ENCODE measurements at places on chromosomes 11 and 22.

GRCh38 chr22:37556710-37557109 lies 3.6 kb upstream of the CDC42EP1 start:
- no peak for DNase-seq

- DNase-seq, result peak; percentile 63
These were observed 4.5 kb upstream of the NOL12 start for GRCh38 chr22:37681556-37682049.

DNA sequence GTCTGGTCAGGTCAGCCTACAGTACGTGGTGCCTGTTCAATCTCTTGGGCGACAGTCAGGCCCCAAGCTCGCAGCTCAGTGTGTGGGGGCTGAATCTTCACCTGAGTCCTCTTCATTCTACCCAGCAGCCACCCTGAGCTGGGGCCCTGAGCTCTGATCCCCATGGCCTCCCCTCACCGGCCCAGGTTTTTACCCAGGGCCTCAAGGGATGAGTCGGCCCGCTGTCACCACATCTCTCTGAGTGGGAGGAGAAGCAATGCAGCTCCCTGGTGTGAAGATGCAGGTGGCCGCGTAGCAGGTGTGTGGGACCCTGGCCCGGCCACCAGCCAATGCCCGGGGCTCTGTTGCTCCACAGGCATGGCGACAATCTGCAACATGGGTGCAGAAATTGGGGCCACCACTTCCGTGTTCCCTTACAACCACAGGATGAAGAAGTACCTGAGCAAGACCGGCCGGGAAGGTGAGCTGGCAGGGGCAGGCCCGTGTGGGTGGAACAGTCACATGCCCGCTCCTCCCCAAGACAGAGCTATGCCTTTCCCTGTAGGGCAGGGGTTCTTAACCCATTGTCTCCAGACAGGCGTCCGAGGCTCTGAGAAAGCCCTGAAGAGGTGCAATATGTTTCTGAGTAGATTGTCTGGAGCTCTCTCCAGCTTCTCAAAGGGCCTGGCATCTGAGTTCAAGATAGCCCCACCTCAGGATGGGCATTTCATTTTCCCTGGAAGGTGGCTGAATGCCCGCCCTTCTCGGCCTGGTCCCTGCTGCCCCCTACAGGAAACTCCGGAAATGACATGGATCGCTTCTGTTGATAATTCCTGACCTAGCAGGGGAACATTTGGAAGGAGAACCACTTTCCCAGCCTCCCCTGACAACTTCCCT lies 26.9 kb downstream of the POLR3H start:
- DNase-seq, result peak; percentile 28

DNA sequence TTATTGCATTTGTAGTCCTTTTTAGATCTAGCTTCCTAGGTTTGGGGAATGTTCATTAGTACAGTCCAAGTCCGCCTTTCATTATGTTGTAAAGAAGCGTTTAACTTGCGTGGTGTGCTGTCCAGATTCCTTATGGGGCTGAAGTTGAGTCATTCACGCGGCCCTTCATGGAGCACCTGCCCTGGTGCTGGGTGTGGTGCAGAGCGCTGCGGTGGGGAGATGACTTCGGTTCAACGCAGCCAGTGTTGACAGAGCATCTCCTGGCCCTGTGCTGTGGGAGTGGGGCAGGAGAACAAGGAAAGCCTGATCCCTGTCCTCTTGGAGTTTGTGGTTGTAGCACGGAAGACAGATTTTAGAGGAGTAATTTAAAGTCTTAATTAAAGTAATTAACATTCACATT lies 152.0 kb downstream of the TBC1D22A start:
- DNase-seq, result no peak

- peak; percentile 49 for DNase-seq
These were observed 36.1 kb downstream of the ME3 start for GRCh38 chr11:86636275-86636674.

DNA sequence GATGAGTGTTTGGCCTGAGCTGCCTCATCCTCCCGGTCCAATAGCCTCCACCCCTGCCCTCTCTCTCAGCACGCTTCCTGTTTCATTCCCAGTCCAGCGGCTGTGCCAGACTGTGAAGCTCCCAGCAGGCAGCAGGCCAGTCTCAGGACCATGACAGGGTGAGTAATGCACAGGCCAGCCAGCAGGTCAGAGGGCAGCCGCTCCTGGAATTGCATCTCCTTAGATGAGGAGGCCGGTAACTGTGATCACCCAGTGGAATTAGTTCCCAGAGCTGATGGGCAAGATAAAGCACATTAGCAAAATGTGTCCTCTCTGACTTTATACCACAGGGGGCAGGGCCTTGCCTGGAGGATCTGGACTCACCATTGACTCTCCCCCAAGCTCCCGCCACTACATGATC lies 251.2 kb downstream of the ETS1 start:
- peak; percentile 87 for DNase-seq

- DNase-seq, result no peak
These were observed 51.4 kb upstream of the EIF3D start for GRCh38 chr22:36580371-36580770.

DNA sequence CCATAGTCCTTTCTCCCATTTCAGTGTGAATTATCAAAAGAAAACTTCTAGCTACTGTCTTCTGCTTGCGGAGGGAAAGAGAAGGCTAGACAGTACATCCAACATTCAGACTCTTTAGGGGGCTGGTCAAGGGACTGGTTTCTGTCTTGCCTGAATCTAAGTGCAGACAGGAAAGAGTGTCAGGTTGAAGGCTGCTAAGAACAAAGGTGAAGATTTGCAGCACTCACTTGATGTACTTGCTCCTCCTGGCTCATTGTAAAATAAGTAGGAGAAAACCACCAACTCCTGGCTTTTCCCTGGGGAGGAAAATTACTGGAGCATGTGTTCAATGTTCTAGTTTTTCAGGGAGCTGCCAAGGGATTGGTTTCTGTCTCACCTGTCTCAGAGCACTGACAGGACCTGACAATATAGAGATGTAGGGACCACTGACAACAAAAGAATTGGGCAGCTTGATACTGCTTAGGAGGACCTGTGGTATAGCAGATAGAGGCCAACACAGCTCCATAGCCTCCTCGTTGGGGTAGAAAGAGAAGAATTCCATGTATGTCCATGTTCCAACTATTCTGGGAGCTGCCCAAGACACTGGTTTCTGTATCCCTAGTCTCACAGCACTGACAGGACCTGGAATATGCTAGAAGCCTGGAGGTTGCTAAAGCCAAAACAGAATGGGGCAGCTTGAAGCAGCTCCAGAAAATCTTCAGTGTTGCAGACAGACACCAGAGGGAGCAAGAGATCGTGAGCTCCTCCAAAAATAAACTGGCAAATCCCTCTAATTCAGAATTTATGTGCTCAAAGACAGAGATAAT lies 39.7 kb upstream of the MMP12 start:
- DNase-seq, result peak; percentile 24

GRCh38 chr11:124052966-124053365 lies 11.8 kb upstream of the OR10G7 start:
- no peak for DNase-seq

- DNase-seq, result no peak
These were observed 17.6 kb upstream of the SLC35F2 start for GRCh38 chr11:107876141-107876540.

GRCh38 chr22:39750759-39751158 lies 142.8 kb downstream of the ENTHD1 start:
- DNase-seq, result no peak

DNA sequence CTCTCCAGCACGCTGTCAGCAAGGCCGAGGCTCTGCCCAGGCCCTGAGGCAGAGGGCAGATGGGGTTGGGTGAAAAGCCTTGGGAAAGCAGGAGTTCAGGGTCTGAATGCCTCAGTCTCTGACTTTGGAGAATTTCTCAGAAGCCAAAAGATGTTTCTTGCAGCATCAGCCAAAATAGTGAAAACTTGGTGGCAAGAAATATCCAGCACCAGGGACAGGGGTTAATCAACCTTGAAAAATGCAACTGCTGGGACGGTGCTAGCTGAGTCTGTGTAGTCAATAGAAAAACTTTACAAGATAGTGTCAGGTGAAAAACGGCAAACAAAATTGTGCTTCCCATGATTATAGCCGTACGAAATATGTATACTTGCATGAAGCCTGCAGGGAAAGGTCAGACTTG lies 1.4 kb upstream of the ABCC8 start:
- DNase-seq, result no peak

- peak; percentile 66 for DNase-seq
These were observed 44.5 kb downstream of the NECTIN1 start for GRCh38 chr11:119684361-119685110.

GRCh38 chr11:103016031-103016430 lies 60.5 kb upstream of the MMP13 start:
- peak; percentile 64 for DNase-seq

GRCh38 chr22:17844150-17844549 lies 69.9 kb upstream of the BID start:
- DNase-seq, result no peak

DNA sequence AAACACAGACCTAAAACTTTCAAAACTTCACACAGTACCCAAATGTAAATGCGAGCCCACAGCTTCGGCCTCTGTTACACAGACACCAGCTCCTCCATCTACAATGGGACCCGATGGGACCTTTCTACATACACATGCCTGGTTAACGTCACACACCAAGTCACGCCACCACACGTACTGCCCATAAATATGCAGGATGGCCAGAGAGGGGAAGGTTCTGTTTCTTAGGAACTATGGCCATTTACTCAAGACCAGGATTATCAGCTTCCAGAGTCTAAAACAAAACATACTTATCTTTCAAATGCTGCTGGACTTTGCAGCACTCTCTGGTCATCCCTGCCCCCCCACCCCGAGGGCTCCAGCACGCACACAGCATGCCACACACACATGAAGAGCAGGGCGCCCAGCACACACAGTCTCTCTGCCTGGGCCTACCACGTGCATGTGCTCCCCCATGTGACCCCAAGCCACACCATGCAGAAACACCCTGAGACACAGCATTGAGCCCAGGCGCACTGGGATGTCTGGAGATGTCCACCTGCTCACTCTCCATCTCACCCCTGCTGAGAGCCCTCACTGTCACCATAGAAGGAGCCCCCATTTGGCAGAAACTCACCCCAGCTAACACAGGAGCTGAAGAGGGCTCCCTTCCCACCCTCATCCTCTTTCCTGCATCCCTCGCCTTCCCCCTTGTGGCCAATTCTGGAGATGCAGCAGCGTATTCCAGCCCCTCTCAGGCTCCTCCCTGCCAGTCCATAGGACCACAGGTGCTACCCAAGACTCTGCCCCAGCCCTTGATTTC lies 61.8 kb downstream of the SLC22A12 start:
- peak; percentile 25 for DNase-seq

DNA sequence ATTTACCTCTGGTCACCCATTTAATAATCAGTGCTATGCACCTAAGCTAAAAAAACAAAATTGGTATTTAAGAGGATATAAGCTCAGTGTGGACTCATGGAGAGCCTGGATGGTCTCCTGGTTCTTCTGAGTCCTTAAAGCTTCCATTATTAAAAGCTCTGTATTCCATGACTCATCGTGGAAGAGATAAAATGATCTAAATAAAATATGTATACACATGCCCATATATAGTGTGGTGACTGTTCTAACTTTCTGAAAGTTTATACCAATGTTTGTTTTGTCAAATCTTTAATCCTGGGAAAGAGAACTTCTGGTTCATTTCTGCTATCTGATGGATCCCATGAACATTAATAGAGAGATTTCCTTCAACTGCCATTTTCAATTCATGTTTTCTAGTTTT lies 375.9 kb downstream of the GUCY1A2 start:
- no peak for DNase-seq

GRCh38 chr11:110077346-110077745 lies 15.8 kb upstream of the ZC3H12C start:
- DNase-seq, result no peak

- no peak for DNase-seq
These were observed 824.5 kb upstream of the RAG2 start for GRCh38 chr11:37422511-37422910.

- DNase-seq, result peak; percentile 13
These were observed at the start of gene NTM for GRCh38 chr11:131370090-131370751. Gene NTM, plus strand, starts transcription at chr11:131370615.

GRCh38 chr22:27723158-27723557 lies 78.4 kb downstream of the MN1 start:
- no peak for DNase-seq

GRCh38 chr11:10087186-10087922 lies 206.7 kb downstream of the SBF2 start:
- DNase-seq, result no peak

- DNase-seq, result peak; percentile 14
These were observed 3.9 kb upstream of the VSIG10L2 start for GRCh38 chr11:125941619-125942611.

DNA sequence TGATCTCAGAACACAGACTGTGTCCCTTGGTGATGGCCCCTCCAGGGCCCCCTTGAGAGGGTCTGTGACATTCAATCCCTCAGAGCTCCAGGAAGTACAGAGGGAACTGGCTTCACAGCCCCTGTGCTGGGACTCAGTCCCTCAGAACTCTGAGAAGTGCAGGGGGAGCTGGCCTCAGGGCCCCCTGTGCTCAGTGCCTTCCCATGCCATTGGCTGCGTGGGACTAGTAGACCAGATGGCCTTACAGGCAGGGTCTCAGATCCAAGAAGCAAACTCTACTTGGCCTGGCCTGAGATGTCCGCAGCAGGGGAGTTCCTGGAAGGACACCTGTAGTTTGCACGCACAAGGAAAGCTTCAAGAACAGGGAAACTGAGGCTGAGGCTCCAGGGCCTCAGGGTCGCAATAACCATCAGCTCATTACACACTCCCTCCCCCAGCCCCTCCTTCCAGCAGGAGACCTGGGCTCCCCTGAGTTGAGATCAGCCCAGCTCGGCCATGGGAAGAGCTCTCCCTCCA lies 138.4 kb downstream of the BRD1 start:
- DNase-seq, result no peak

DNA sequence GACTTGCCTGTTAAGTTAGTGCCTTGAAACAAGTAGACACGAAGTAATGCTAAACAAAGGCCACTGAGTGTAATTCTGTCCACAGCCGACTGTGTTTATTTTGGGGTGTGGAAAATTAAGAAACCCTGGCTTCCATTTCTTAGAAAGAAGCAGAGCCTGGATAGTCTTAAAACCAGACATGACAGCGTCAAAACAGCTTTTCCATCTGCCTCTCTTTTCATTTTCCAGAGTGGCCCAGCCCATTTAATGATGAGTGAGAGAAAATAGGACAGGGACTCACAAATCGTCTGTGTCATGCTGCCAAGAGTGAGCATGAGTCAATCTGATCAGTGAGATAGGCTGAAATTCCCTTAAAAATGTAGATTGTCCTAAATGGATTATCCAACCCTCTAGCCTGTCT lies 485.9 kb downstream of the JRKL start:
- DNase-seq, result no peak

DNA sequence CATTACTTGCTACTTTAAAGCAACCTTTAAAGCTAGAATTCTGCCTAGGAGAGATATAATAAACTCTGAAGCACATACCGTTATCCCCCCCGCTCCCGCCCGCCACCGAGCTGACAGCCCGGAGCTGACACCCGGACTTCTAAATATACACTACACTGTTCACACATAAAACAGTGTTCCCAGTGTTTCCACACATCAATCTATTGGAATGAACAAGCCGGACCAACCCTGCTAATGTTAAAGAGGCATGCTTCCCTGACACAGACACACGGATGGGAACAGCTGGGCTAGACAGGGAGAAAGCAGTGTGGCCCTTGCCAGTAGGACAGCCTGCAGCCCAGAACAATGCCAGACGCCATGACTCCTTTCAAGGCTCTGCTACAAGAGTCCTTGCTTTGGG lies 108.4 kb upstream of the CSNK2A3 start:
- no peak for DNase-seq

All from RCC 7860 (cell line).